ENCODE measurements at places on chromosomes 7 and 10.

- no peak for DNase-seq
Observed at GRCh38 chr10:121577568-121577967, 20.7 kb downstream of the FGFR2 start.

- DNase-seq, result no peak
Observed at GRCh38 chr7:13991791-13992595, 2.5 kb upstream of the ETV1 start.

- DNase-seq, result no peak
Observed at GRCh38 chr7:26630941-26631580, 233.3 kb downstream of the SKAP2 start.

- no peak for DNase-seq
Observed at GRCh38 chr10:84076540-84077195, 62.6 kb upstream of the GHITM start.

- DNase-seq, result no peak
Observed at GRCh38 chr10:12510501-12510941, 161.2 kb downstream of the CAMK1D start.

All from NK-92 treated with Interleukin-12 subunit alpha and Interleukin-12 subunit beta, amount 100 ng/mL, for 24 hours (cell line).